ENCODE measurements at places on chromosomes 7 and 10. TPM values are rescaled to one million over a fixed set of nuclear protein-coding genes. Genes with fewer than 3 reads are reported as not detected.

GRCh38 chr7:19932549-19933249, 159.3 kb upstream of the TMEM196 start:
- no peak for ATAC-seq

DNA sequence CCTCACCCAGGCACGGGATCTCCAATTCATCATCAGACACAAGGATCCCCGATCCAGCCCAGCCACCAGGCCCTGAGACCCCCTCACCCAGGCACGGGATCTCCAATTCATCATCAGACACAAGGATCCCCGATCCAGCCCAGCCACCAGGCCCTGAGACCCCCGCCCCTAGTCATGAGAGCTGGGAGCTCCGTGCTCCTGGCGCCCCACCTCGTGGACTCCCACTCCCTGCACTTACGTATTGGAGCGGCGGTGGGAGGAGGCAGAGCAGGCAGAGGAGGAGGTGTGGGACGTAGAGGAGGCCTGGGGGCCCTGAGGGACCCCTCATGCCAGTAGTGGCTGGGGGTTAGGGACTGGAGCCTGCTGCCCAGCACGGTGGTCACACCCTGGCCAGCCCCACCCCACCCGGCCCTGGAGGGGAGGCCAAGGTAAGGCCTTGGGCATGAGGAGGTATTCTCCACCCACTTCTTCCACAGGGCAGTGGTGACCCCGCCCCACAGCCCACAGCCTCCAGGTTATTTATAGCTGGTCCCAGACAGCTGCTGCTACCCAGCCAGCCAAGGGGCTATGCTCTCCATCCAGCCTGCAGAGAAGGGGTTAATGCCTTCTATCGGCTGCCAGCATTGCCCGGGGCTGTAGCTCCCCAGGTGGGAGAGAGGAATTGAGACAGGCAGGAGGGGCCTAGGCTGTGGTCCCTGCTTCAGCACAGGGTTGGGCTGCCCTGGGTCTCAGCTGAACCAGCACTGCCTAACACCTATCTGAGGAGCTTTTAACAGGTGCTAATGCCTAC, 17.6 kb upstream of the CRHR2 start:
- ATAC-seq, result peak; percentile 34

GRCh38 chr10:114876602-114877300, 55.2 kb downstream of the FHIP2A start:
- peak; percentile 61 for ATAC-seq

DNA sequence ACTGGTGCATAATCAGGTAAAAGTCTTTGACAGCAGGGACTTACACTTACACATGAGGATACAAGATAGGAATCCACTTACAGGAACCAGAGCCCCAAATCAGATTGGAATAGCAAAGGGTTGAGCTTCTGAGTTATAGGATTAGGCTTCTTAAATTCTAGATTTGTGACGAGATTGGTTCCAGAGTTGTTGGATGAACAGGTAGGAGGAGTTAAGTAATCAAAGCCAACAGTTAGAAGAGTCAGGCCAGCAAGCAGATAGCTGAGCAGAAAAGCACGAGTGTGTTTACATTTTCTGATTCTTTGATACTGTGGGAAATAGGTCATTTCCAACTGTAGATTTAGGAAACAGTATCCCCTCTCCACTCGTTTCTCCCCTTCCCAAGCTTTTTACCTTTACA, 167.0 kb downstream of the MDFIC start:
- no peak for ATAC-seq

- ATAC-seq, result no peak
These were observed 211.9 kb upstream of the GLI3 start for GRCh38 chr7:42448901-42449300.

- no peak for ATAC-seq
These were observed 61.3 kb downstream of the SKIDA1 start for GRCh38 chr10:21464134-21464533.

- ATAC-seq, result no peak
These were observed 252.7 kb upstream of the FERD3L start for GRCh38 chr7:19397911-19398310.

- peak; percentile 8 for ATAC-seq
These were observed 753 bp downstream of the CAMK2B start for GRCh38 chr7:44324481-44325200.

GRCh38 chr7:108614896-108615295, 45.2 kb downstream of the DNAJB9 start:
- ATAC-seq, result no peak

GRCh38 chr7:157499121-157499834, 162.5 kb downstream of the DNAJB6 start:
- no peak for ATAC-seq

- ATAC-seq, result peak; percentile 88
These were observed 209.7 kb upstream of the TMEM196 start for GRCh38 chr7:19982841-19983835.

DNA sequence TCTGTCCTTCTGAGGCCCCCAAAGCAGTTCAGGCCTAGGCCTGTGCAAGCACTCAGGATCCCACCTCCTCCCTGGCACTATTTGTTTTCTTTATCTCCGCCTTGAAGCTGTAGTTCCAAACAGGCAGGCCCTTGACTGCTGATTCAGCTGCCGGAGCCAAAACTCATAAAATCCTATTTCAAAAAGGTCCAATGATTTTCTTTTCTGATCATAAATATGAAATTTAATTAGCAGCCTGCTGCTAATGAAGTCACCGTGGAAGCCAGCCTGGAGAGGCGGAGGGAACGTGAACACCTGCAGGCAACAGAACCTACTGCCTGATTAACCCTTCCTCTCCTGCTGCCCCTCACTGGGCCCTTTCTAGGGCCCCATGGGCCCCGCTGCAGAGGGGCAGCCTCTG, 60.1 kb downstream of the CARD11 start:
- no peak for ATAC-seq

DNA sequence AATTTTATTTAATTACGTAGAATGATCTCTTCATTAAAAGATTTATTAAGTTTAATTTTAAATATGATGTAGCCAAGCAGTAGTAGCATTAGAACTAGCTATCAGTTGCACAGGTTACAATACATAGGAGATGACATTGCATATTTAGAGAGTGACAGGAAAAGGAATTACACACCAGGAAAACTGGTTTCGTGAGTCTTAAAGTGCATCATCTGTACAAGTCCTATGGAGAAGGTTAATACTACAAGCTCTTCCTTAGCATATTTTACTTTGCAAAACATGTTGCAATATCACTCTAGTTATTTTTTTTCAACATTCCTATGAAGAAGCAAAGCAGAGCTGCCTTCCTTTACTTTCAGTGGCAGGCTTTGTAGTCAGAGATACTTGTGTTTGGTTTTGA, 20.2 kb upstream of the SEM1 start:
- ATAC-seq, result no peak

DNA sequence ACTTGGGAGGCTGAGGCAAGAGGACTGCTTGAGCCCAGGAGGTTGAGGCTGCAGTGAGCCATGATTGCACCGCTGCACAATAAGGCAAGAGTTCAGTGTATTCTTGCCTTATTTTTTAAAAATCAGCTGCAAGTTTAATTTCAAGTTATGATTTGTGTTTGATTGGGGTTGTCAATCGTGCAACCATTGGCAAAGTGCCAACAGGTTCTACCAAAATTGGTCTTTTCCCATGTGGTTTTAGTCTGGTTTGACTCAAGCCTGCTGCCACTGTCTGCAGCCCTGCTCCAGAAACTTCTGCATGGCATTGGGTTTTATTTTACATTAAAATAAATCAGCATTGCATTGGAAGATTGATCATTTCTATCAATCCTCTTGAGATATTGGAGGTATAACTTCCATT, 72.7 kb downstream of the PTPRE start:
- ATAC-seq, result no peak

GRCh38 chr10:73456187-73456890, 23.0 kb upstream of the MSS51 start:
- ATAC-seq, result no peak

DNA sequence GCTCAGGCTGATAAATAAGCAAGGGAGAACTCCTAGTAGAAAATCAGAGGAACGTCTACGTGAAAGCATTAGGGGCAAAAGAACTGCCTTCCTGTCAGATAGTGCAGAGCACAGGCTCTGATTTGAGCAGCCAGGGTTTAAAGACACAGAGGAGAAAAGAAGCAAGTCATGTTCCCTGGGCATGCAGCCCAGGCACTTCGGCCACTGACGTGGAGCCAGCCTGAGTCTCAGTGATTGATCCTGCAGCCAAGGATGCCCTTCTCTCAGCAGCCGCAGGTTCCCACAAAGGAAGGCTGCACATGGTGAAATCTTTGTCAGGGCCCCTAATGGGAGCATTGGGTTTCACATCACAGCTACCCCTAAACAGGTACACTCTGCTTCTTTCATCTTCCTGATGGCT, 161.7 kb upstream of the HPS1 start:
- ATAC-seq, result no peak

DNA sequence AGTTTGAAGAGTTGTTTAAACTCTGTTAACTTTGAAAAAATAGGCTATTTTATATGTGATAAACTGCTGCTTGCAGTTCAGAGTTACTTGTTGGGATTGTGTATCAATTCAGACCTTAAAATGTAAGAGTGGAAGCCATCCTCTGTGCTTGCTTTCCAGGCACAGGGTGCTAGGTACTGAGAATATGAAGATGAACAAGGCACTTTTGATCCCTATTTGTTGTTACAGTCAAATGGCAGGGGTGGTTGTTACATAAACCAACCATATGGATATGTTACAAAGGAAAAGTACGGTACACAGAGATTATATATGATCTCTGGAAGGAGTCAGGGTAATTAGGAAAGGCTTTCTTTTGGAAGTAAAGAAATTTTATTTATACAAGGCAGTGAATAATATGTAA, 63.8 kb downstream of the REEP3 start:
- no peak for ATAC-seq

DNA sequence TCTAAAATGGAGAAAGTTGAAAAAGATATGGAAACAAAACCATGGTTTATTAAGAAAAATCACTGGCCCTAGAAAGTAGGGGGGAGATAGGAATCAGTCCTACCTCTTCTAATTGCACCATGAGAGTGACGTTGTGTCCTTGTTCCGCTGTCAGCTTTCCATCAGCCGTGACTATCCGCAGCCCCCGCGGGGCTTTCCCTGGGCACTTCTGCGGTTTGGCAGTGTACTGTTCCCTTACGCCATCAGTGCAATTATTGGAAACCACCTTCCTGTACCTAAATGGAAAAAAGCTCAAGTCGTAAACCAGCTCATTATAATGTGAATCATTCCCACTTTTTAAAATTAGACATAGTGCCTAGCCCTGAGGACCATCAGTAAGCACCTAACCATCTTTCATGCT, 512.2 kb downstream of the SORCS1 start:
- peak; percentile 34 for ATAC-seq

- no peak for ATAC-seq
These were observed 480.1 kb downstream of the INHBA start for GRCh38 chr7:41222746-41223145.

DNA sequence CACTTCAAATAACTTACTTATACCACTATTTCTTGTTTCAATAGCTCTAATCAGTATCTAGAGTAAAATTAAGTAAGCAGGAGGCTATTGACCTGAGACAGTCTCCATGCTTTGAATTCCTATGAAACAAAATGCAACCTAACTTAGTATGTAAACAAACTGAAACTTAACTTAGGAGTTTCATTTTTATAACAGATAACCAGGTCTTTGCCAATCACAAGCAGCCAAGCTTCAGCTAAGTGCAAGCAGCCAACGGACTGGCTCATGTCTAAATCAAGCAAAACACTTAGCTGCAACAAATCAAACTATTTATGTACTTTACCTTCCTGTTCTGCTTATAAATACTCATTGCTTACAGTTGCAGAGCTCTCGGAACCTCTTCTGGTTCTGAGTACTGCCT, 4.4 kb upstream of the GSTK1 start:
- ATAC-seq, result no peak

- ATAC-seq, result no peak
These were observed 111.0 kb downstream of the TRIL start for GRCh38 chr7:28847176-28847575.

- ATAC-seq, result peak; percentile 56
These were observed 19.8 kb upstream of the COL1A2 start for GRCh38 chr7:94374721-94375566.

DNA sequence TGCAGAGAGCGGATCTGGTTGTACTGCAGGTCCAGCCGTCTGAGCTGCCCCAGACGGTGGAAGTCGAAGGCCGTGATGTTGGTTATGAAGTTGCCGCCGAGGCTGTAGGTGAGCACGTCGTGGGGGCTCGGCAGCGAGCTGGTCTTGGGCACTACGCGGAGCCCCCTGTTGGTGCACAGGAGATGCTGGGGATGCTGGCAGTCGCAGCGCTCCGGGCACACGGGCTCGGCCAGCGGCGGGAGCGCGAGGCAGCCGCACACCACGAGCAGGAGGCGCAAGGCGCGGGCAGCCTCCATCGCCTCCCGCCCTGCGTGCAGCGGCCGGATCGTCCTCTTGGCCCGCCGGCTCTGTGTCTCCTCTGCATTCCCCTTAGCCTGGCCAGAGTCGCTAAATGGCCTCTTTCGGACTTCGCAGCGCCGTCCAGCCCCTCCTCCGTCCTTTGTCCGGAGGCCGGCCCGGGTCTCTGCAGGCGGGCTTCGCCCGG, 337 bp downstream of the TRIL start:
- peak; percentile 6 for ATAC-seq

DNA sequence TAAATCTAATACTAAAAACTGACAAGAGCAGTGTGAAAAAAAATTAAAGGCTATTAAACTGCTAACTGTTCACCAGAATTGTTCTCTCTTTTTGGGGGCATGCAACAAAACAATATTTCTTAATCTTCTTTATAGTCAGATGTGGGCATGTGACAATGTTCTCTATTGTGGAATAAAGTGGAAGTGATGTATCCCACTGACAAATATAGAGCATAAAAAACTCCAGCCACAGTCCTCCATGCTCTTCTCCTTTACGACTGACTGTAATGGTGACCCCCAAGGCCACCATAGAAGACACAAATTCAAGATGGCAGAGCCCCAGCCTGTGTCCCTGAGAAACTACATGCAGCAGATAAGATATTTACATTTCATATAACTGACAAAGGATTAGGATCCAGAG, 11.6 kb upstream of the CCDC6 start:
- ATAC-seq, result no peak

The PHYHIPL gene
- not detected for total RNA-seq

The PON3 gene
- total RNA-seq, result not detected

The CARD11 gene
- total RNA-seq, result 0.36 TPM

The HYAL4 gene
- total RNA-seq, result 0.10 TPM

Measured in motor neuron (in vitro differentiated cells).